ENCODE measurements at places on chromosomes 2 and 18.
A peak's percentile ranks its signal among the peaks of the same experiment; 100 is the strongest.

GRCh38 chr2:50691513-50691912 is 340.4 kb downstream of the NRXN1 start:
- no peak for DNase-seq

DNA sequence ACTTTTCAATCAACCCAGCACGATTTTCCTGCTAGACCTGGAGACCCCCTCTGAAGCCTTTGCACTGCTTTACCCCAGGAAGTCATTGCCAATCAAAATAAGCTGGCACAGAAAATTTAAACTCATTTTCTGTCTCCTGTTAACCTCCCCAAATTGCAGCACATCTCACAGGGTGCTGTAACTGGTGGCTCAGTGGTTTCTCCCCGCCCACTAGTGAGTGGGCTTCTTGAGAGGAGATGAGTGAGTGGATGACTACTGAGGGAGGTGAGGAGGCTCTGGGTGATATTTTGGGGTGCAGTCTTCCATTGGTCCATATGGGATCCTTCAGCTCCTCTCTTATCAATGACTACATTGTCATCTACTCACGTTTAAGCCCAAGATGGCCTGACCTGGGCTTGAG is 239.8 kb upstream of the HS6ST1 start:
- DNase-seq, result no peak

DNA sequence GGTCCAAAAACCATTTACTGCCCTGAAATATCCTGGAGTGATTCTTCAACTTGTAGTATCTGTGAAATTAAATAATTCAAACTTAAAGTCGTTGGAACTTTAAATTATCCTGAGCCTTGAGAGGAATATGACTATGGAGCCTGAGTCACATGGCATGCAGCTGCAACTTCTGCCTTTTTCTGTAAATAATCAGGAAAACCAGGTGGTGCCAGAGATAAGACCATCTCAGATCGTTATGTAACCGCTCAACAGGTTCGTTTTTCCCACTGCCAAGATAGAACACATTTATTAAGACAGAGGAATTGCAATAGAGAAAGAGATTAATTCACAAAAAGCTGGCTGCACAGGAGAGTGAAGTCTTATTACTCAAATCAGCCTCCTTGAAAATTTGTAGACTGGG is 876.5 kb downstream of the SUCLG1 start:
- no peak for DNase-seq

DNA sequence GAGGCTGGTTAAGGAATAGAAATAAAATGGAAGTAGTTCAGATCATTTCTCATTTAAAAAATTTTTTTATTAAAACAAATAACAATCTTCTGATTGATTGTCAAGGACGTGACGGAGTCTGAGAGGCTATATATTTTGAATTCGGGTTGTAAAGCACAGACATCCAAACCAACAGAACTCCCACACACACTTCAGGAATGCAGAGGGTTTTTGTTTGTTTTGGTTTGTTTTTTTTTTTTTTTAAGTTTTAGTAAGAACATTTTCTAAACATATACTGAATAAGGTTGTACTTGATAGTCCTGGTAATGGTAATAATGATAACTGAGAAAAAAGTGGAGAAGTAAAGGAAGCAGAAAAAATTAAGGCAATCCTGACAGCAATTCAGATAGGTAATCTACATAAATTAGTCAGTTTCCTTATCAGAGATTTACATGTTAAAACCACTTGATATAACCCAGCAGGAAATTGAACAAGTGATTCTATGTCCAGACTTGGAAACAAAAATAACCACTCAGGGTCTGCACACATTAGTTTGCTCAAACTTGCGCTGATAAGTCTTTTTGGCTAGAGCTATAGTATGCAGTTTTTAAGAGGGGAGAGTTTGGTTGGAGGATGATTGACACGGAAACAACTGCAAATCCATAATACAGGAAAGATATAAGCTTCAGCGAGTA is 51.5 kb upstream of the CTAGE1 start:
- no peak for DNase-seq

DNA sequence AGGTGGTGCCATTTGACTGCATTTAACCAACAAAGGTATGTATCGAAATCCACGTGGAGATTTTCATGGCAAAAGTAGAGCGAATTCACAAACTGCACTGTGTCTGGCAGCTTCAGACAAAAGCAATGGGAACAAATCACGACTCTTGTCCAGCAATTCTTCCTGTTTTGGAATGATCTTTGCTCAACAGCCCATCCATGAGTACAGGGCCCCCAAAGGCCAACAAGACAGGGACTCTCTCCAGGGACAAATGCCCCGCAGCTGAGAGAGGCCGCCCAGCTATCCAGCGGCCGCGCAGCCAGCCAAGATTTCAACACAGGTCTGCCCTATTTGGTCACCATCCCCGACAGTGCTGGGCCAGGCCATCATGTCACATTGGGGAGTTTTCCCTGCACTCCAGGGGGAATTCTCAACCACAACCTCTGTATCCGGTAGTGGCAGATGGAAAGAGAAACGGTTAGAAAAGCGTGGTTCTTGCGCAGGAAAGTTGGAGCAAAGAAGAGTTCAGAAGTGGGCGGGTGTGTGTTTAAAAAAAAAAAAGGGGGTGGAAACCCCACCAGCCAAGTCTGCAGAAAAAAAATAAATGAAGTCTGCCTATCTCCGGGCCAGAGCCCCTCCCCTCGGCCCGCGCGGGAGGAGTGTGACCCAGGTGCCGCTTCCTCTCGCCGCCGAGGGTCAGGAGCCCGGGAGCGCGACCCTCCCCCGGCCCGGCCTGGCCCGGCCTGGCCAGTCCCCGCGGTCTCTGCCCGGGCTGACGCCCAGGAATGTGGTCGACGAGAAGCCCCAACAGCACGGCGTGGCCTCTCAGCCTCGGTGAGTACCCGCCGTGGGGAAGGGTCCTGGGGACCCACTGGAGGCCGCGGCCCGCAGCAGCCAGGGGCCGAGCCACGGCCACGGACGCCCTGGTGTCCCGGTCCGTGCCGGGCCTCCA is at the start of gene GYPC:
Gene GYPC (plus strand): TSS at position 659 of the 931 bp plus-strand sequence. CDS start 106 bp downstream, at position 765.
- DNase-seq, result peak; percentile 35

DNA sequence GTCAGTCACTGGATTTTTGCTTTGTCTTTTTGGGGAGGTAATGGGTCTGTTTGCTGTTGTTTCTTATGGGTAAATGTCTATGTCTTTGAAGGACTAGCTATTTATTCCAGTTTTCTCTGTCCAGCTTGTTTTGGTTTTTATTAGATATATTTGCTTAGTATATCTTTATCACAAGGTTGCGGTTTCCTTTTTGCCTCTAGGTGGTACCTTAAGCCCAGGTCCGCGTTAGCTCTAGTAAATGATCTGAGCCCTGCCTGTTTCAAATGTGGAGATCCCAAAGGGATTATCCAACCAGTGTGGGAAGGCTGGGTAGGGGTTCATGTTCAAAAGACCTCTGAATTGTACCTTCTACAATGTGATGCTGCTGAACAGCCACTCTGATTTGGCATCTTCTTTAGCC is 114.5 kb downstream of the MYO3B start:
- no peak for DNase-seq

- no peak for DNase-seq
Observed at GRCh38 chr2:79715338-79715737, 202.5 kb downstream of the CTNNA2 start.

DNA sequence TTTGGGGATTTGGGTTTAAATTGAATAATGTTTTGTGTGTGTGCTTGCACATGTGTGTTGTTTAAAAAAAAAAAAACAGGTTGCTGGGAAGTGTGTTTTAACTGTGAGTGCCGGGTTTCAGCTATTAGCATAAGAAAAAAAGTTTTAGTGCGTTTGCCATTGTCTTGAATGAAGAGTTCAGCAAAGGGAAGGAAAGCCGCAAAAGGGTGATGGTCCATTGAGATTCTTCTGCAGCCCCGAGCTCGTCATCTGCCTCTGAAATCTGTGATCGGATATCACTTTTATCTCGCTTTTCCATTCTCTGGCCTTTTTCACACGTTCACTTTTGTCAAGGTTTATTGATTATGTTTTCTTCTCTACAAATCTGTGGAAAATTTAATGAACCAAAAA is 4.7 kb downstream of the GLI2 start:
- no peak for DNase-seq

GRCh38 chr2:231299267-231299666 is 96.2 kb upstream of the B3GNT7 start:
- peak; percentile 98 for DNase-seq

DNA sequence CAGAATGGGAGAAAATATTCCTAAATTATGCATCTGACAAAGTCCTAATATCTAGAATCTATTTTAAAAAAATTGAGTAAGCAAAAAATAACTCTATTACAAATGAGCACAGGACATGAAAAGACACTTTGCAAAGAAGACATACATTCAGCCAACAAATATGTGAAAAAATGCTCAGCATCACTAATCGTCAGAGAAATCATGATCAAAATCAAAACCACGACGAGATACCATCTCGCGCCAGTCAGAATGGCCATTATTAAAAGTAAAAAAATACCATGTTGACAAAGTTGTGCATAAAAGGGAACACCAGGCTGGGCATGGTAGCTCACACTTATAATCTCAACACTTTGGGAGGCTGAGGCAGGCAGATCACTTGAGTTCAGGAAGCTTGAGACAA is 63.5 kb downstream of the EVA1A start:
- DNase-seq, result no peak

DNA sequence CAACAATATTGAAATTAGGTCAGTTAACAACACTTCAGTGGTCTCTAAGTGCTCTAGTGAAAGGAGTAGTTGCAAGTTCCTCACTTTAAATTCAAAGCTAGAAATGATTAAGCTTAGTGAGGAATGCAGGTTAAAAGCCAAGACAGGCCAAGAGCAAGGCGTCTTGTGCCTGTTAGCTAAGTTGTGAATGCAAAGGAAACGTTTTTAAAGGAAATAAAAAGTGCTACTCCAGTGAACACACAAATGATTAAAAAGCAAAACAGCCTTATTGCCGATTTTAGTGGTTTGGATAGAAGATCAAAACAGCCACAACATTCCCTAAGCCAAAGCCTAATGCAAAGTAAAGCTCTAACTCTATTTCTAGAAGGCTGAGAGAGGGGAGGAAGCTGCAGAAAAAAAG is 44.7 kb downstream of the ANTXR1 start:
- no peak for DNase-seq

DNA sequence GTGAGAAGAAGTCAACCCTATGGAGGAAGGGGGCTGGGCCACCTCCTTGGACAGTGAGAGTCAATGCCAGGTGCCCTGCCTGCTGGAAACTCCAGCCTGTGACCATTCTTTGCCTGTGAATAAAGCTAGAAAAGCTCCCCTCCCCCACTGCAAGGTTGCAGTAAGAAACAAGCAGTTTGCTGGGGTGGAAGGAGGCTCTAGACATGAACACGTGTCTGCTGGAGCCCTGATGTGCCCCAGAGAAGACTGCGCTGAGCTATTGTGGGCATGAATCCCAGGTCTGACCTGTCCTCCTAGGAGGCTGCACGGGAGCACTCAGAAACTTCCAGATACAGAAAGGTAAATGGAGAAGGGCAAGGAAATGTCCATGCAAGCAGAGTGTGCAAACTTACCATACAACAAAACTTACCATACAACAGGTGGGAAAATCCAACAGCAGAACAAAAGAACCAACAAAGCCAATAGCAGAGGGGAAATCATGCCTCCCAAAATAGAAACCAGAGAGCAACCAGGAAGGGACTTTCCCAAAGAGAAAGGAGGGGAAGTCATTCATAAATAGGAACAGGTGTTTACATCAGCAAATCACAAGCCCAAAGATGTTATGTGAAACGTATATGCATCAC is 278.7 kb downstream of the BCL2 start:
- no peak for DNase-seq

- no peak for DNase-seq
Observed at GRCh38 chr2:58715344-58715743, 474.2 kb upstream of the FANCL start.

DNA sequence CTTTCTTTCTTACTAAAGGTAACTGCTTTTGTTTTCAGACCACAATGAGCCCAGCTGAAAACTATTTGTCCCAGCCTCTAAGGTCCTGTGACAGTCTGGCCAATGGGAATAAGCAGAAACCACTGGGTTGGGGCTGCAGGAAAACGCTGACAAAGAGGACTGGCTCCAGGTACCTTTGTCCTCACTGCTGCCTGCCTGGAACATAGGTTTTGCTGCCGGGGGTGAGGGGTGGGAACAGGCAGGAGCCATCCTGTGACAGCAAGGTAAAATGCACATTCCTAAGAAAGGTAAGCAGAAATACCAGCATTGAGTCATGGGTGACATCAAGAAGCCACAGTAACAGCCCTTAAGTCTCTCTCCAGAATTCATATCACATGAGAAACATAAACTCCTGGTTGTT is 21.6 kb downstream of the PTPN2 start:
- DNase-seq, result no peak

DNA sequence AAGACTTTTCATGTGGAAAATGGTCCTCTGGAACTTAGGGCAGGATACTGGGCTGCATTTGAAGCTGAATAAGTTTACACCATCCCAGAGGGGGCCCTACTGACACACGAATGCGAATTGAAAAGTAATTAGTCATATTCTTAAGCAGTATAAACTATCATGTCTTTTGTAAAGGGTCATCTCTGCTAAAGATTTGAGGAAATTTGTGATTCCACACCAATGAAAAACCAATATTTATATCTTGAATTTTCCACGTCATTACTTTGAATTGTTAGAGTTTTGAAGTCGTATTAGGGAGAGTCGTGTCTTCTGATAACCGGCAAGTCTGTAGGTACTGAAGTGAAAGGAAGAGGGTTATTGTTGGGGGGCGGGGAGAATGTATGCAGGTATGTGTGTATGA is 4.1 kb upstream of the OTX1 start:
- DNase-seq, result no peak

All from MV-4-11 (cell line).